ENCODE measurements at places on chromosomes 11 and 22.

DNA sequence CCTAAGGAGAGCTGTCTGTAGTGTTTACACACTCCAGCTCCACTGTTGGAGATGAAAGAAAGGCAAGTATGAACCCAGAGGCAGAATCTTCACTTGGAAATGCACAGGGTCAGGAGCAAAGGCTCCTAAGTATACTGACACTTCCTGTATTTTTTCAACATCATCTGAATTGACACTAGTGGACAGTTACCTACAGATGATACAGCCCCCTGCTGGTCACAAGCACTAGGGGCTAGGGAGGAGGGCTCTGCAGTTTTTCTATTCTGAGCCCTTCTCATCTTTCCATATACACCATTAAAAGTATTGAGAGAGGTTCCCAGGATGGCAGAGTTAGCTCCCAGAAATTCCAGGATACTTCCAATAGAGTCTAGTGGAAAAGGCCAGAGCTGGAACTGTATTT, 290.3 kb upstream of the API5 start:
- peak; percentile 7 for DNase-seq

DNA sequence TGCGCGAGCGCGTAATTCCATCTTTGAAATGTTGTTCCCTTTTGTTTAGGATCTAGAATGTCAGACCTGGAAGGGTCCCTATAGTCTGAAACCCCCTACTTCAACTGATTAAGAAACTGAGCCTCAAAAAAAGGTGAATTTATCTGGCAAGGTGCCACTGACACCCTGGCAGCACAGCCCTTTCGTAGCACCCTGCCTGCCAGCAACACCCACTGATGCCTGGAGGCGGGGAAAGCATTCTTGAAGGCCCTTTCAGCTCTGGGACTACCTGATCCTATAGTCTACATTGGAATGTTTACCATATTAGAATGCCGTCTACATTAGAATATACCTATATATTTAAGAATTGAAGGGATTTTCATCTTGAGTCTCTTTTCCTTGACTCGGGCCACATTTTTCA, 542.3 kb downstream of the BUD13 start:
- no peak for DNase-seq

DNA sequence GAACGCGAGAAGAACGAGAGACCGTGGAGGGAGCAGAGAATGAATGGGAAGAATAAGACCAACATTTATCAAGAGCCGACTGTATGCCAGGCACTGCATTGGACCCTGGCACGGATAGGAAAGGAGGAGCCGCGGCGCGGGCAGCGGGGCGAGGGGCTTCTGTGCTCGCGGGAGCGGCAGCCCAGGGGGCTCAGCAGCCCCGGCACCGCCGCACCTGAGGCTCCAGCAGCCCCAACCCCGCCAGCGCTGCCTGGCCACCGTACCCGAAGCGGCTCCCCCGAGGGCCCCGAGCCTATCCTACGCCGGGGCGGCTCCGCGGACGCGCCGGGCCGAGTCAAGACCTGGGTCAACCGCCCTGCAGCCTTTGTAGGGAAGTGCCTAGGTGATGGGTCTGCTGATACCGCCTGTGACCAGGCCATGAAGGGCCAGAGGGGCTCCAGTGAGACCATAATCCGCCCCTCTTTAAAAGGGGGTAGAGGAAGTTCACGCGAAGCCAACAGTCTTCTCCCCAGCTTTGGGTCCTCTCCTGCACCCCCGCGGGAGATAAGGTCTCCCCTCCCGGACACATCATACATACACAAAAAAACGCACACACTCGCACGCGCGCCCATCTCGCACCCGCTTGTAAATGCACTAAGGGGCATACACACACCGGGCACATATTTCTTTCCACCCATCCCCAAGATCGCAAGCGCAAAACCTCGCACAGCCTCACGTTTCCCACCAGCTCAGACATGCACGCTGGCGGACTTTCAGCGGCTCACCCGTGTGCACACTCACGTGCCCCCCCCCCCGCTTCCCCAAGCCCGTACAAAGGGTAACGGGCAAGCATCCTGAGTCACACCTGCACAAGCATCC, 935 bp upstream of the RTN4RL2 start:
- DNase-seq: no peak

DNA sequence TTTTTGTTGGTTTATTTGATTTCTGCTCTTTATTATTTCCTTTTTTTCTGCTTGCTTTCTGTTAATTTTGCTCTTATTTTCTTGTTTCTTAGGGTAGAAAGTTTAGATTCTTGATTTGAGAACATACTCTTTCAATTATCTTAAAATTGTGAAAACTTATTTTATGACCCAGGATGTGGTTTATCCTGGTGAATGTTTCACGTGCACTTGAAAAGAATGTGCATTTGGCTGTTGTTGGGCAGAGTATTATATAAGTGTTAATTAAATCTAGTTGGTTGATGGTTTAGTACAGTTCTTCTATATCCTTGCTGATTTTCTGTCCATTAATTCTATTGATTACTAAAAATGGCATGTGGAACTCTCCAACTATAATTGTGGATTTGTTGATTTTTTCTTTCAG, 66.9 kb upstream of the NARS2 start:
- no peak for DNase-seq

- DNase-seq: no peak
These were observed 623.2 kb downstream of the OPCML start for GRCh38 chr11:132909021-132909606.

DNA sequence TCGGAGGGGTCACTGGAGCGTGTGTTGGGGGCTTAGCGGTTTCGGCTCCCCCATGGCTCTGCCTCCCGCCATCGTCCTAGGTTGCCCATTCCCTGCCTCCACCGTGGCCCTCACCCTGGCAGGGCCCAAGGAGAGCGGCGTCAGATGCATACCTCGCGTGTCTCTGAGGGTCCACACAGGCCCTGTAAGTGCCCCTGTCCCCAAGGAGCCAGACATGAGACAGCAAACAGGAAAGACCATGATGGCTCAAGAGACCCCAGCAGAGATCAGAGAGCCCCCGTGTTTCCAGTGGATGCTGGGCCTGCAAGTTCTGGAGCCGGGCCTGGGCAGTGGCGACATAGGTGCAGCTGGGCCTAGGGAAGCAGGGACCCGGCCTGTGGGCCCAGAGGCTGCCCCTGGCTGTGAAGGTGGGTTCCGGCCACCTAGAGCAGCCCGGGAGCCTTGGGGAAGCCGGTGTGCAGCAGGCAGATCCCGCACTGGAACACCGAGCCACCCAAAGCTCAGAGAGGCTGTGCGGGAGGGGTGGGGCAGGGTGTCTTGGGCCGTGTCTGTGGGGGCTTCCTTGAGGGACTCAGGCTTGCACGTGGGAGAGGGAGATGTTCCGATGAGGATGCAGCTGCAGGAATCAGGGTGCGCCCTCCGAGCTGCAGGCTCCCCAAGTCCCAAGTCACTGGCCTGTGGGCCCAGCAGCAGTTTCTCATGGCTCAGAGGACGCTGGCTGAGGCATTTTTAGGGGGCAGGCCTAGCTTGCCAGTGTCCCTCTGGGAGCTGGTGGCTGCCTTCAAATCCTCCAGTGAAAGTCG, 126.4 kb downstream of the KCNQ1OT1 start:
- no peak for DNase-seq
